ENCODE measurements at places on chromosomes 4 and X.

DNA sequence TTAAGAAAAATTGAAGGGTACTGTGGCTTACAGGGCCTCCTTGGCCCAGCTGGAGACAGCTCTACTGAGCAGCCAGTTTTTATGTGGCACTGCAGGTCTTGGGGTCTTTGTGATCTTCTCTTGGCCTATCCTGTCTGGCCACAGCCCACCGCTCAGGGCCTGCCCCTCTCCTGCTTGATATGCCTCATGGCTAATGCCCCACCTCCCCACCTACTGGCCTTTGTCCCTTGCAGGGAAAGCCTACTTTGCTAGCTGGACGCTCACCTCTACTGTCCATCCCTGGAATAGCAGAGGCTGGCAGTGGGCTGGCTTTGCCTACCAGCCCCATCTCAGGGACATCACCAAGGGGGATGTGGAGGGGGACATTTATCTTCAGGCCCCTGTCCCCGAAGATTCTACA, 134.1 kb downstream of the PJA1 start:
- DNase-seq: no peak

DNA sequence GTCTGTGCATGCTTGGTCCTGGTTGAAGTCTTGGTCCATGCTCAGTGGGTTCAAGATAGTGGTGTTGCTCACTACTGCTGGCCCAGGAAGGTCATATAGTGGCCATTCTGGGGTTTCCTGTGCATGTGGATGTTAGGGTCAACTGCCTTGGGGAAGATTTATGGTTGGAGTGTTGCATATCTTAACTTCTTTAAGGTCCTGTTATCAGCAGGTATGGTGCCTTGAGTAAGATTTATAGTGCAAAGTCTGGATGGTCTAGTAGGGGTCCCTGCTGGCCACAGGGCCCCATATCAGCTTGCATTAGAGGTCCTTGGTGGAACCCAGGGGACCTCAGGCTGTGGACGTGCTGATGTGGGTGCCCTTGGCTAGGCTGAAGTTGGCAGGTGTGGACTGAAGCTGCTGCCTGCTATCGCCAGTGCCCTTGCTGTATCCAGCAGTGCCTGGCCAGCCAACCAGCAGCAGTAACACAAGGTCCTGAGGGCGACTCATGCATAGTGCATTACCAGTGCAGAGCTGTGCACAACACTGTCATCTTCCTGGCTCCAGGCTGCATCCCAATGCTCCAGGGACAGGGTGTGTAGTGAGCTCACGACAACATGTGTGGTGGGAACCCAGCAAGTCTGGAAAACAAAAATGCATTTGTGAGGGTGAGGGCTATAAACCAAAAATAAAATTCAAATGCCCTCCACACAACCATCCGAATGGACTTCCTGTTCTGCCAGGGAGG, 61.0 kb downstream of the BEX3 start:
- no peak for DNase-seq

DNA sequence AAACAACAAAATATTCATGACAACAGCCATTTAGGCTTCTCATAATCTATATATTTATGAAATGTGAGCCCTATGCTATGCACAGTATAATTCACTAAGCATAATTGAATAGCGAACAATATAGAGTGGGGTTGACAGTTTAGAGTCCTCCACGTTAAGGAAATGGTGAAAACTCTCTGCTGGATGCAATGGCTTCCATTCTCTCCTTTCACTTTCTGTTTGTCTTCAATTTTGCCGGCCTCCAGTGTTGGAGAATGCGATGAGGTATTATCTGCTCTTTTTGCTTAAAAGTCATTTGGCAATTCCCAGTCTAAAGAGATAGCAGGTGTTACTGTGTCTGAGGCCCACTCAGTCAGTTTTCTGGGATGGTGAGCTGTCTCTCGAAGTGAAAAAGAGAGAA, 52.1 kb downstream of the NPY5R start:
- DNase-seq: no peak

DNA sequence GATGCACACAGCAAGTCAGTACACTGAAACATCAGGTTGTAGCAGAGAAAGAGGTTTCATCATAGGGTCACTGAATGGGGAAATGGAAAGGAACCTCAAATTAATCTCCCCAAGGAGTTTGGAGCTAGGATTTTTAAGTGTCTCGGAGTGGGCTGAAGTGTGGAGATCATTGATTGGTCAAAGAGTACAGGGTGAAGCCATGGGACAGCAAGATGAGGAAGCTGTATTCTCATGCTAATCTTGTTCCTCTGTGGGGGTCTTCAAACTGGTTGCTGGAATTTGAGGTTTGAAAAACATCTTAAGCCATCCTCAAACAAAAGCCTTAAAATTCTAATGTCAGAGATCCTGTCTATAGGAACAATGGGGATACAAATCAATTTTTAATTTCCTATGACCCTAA, 78.8 kb upstream of the TEX13A start:
- no peak for DNase-seq

DNA sequence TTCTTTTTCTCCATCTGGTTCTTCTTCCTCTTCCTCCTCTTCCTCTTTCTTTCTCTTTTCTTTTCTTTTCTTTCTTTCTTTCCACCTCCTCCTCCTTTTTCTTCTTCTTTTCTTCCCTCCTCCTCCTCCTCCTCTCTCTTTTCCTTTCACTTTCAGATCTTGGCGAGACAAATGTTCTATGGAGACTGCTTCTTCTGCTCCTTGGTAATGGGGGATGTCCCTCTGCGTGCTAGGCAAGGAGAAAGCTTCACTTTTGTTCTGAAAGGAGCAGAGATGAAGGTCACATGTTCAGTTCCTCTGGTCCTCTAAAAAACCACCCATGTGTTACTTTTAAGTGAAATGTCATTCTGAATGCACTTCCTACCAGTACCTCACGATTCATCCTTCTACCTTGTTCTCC, 33.2 kb downstream of the NBDY start:
- DNase-seq: no peak

DNA sequence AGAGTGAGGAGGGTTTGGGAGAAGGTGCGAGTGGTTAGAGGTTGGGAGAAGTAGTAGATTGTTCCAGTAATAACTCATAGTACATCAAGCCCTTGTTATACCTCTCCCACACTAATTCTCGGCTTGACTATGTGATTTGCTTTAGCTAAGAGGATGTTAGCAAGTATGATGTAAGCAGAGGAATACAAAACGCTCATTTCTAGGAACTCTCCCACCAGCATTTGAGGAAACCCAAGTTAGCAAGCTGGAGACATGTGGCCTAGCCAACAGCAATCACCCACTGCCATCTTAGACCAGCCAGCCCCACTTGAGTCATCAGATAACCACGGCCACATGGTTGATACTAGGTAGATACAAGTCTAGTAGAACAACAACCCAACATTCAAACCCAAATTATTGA, 14.2 kb downstream of the FTHL17 start:
- no peak for DNase-seq

All from stimulated activated CD4-positive, alpha-beta T cell treated with anti-CD3 and anti-CD28 coated beads, Interleukin-1b, Interleukin-23, amount 100 ng/mL, for 1 hour (primary cell).